ENCODE measurements at places on chromosomes 2 and 18. TPM values are rescaled to one million over a fixed set of nuclear protein-coding genes. Genes with fewer than 3 reads are reported as not detected.
A peak's percentile ranks its signal among the peaks of the same experiment; 100 is the strongest.

DNA sequence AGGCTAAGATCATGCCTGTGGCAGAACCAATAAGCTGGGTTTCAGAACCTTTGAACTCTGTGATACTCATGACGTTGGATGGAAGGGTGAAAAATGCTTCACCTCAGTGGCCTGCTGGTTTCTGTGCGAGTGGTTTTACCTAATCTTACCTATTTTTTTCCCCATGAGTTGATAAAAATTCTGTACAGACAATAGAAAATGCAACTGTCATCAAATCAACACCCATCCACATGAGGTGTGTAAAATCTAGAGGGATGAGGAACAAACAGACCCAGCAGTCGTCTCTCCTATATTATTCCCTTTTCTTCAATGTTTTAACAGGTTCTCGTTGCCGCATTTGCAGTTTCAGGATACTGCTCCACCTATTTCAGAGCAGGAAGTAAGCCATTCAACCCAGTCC lies 67.3 kb downstream of the PRKRA start:
- no peaks in the 10 kb centered on the region for H3K36me3 ChIP-seq
- no peak for DNase-seq
- no peak overlapping the region for H3K4me3 ChIP-seq
- no peaks in the 10 kb centered on the region for H3K4me1 ChIP-seq
- no peak overlapping the region for H3K27ac ChIP-seq

Gene PROKR1
- not detected for total RNA-seq

DNA sequence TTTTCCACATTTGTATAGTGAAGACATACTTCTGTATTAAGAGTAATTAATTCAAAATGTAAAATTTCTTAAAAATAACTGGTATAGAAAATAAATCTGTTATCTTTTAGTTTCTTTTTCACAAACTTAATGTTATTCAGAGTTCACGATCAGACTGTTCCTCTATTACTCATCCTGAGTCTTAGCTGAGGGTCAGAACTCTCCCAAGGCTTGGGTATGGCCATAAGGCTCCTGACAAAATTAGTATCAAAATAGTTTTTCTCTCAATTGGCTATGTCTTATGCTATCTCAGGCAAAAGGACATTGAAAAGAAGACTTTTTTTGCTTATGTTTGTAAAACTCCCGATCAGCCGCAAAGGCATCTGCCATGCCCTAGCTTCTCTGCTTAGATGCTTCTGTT lies 56.1 kb upstream of the NAB1 start:
- H3K4me1 ChIP-seq = no peaks in the 10 kb centered on the region
- no peak overlapping the region for H3K4me3 ChIP-seq
- H3K36me3 ChIP-seq = no peaks in the 10 kb centered on the region
- H3K27ac ChIP-seq = no peak overlapping the region
- DNase-seq = no peak

DNA sequence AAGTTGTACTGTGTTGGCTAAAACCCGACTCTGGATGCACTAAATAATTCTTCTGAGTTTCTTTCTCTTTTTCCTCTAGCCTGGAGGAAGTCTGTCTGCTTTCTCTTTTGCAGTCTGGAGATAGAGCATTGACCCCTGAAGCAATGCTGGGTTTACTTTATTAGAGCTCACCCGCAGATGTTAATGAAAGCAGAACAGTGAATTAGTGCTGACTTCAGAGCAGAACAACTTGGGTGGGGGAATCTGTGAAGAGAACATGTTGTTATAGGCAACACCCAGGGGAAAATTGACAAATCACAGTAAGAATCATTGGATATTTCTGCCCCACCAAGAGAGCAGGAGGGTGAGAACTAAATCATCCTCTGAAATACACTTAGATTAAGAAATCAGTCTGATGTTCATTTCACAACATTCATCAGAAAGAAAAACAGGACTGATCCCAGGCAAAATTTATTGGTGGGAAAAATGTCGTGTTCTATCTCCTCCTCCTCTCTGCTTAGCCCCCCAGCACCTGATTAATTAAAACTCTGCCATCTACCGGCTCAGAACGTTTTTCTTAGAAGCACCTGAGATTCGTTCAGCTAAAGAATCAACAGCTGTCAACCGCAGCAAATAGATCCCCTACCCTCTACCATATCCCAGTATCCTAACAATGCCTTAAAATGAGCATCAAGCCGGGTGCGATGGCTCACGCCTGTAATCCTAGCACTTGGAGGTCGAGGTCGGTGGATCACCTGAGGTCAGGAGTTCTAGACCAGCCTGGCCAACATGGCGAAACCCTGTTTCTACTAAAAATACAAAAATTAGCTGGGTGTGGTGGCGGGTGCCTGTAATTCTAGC lies 165.1 kb downstream of the FMNL2 start:
- no peak for DNase-seq
- no peaks in the 10 kb centered on the region for H3K27me3 ChIP-seq
- H3K4me3 ChIP-seq = peak overlapping the region; percentile 34

DNA sequence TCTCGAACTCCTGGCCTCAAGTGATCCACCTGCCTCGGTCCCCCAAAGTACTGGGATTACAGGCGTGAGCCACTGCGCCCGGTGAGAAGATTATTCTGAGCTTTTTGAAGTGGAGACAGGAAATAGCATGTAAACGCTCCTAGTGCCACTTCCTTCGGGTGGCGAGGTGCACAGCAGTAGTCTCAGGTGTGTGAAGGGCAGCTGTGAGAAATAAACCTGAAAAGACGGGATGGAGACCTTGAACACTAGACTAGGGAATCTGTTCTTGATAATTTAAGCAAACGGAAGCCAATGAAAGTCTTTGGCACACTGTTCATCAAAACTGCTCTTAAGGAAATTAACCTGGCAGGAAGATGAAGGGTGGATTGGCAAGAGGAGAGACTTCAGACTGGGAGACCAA lies 439 bp upstream of the PLEKHH2 start:
- H3K36me3 ChIP-seq = no peaks in the 10 kb centered on the region
- no peaks in the 10 kb centered on the region for H3K27me3 ChIP-seq
- no peaks in the 10 kb centered on the region for H3K4me1 ChIP-seq
- DNase-seq = no peak
- peak overlapping the region; percentile 95 for H3K4me3 ChIP-seq
- H3K27ac ChIP-seq = no peak overlapping the region

GRCh38 chr2:6657855-6658254 lies 207.9 kb downstream of the CMPK2 start:
- no peaks in the 10 kb centered on the region for H3K36me3 ChIP-seq
- no peak overlapping the region for H3K27ac ChIP-seq
- H3K4me3 ChIP-seq = no peak overlapping the region
- H3K27me3 ChIP-seq = no peaks in the 10 kb centered on the region
- no peaks in the 10 kb centered on the region for H3K4me1 ChIP-seq
- DNase-seq = no peak

DNA sequence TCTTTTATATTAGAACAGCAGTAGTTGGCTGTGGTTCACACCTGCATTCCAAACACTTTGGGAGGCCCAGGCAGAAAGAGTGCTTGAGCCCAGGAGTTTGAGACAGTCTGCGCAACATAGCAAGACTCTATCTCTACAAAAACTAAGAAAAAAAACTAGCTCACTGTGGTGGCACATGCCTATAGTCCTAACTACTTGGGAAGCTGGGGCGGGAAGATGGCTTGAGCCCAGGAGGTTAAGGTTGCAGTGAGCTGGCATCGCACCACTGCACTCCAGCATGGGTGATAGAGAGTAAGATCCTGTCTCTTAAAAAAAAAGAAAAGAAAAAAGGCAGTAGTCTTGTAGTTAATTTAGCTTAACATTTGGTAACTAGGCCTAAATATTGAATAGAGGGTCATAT lies 136.6 kb downstream of the AGPS start:
- no peak overlapping the region for H3K27ac ChIP-seq
- H3K4me1 ChIP-seq = no peaks in the 10 kb centered on the region
- H3K27me3 ChIP-seq = no peaks in the 10 kb centered on the region
- H3K4me3 ChIP-seq = no peak overlapping the region

GRCh38 chr2:169659320-169659719 lies 34.9 kb downstream of the CFAP210 start:
- H3K36me3 ChIP-seq = no peaks in the 10 kb centered on the region
- H3K4me1 ChIP-seq = no peaks in the 10 kb centered on the region
- no peak overlapping the region for H3K4me3 ChIP-seq
- no peak overlapping the region for H3K27ac ChIP-seq

DNA sequence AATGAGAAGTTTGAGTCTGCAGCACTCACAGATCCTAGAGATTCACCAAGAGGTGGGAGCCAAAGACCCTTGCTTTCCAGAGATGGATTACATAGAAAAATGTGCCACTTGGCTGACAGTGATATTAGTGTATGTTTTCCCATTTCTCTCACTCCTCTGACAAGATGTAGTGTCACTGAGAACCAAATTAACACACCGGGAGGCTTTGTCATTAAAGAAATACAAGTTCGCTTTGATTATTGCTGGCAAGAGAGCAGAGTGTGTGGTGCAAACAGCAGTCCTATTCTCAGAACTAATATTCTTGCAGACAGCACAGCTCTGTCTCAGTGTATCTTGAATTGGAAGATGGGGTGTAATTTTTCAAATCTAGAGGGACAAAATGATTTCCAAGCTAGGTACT lies 171.6 kb upstream of the SETBP1 start:
- no peak for DNase-seq
- no peak overlapping the region for H3K4me3 ChIP-seq
- H3K36me3 ChIP-seq = no peaks in the 10 kb centered on the region
- no peak overlapping the region for H3K27ac ChIP-seq

- no peak for DNase-seq
- no peaks in the 10 kb centered on the region for H3K27me3 ChIP-seq
- no peak overlapping the region for H3K27ac ChIP-seq
Measured at GRCh38 chr2:237500681-237501424, 13.8 kb downstream of the MLPH start.

Gene SEMA4F
- 0.32 TPM for total RNA-seq

DNA sequence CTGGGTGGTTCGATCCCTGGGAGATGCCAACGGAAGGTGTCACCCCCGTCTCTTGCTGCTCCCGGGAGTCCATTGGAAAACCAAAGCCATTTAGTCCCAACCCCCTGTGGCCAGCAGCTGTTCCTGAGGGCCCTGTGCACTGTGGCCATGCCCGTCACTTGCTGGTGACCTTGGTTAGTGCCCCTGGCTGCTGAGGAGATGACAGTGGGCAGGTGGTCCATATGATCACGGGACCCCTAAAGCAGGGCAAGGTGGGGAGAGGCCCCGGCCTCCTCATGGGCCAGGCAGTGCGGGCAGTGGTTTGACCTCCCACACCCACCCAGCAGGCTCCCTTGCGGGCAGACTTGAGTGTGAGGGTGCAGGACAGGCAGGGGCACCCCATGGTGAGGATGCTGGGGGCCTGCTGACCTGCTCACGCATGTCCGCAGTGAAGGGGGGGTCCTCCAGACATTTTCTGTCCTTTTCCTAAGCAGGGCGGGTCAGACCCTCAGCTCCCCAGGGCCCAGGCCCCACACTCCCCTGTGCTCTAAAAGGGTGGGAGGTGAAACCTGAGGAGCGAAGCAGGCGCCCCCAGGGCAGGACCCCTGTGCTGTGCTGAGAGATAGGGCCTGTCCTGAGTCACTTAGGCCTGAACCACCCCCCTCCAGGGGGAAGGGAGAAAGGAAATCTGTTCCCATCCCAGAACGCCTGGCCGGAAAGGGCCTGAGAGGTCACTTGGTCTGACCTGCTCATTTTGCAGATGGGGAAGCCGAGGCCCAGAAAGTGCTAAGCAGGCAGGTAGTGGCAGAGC lies 6.8 kb downstream of the ITM2C start:
- H3K36me3 ChIP-seq = peaks cover 8% of the 10 kb centered on the region
- no peak overlapping the region for H3K4me3 ChIP-seq
- no peaks in the 10 kb centered on the region for H3K27me3 ChIP-seq
- DNase-seq = no peak
- H3K27ac ChIP-seq = peak overlapping the region; percentile 60
- H3K4me1 ChIP-seq = no peaks in the 10 kb centered on the region

GRCh38 chr2:172964511-172965139 lies 111.0 kb upstream of the MAP3K20 start:
- no peak overlapping the region for H3K27ac ChIP-seq
- H3K4me3 ChIP-seq = no peak overlapping the region
- H3K27me3 ChIP-seq = no peaks in the 10 kb centered on the region
- no peaks in the 10 kb centered on the region for H3K36me3 ChIP-seq
- no peak for DNase-seq

GRCh38 chr18:29540548-29540947 lies 1363.6 kb upstream of the CDH2 start:
- no peaks in the 10 kb centered on the region for H3K4me1 ChIP-seq
- no peak for DNase-seq
- H3K4me3 ChIP-seq = no peak overlapping the region
- no peaks in the 10 kb centered on the region for H3K36me3 ChIP-seq
- H3K27ac ChIP-seq = no peak overlapping the region

DNA sequence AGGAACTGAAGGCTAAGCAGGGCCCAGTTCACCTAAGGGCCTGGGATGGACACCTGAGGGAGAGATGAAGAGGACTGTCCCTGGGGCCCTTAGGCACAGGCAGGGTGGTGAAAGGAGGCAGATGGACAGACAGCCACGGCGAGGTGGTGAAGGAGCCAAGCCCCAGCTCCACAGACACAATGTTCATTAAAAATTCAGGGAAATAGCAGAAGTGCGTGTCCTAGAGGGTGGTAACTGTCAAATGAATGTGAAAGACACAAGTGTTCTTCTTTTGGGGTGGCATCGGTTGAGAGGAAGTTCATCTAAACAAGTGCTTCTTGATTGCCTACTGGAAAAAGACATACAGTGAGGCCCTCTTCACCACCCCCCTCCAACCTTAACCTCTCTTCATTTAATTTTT lies 76.2 kb upstream of the SIX2 start:
- H3K36me3 ChIP-seq = no peaks in the 10 kb centered on the region
- H3K4me1 ChIP-seq = no peaks in the 10 kb centered on the region
- DNase-seq = no peak
- no peaks in the 10 kb centered on the region for H3K27me3 ChIP-seq
- no peak overlapping the region for H3K4me3 ChIP-seq

- H3K4me3 ChIP-seq = no peak overlapping the region
- no peak for DNase-seq
- H3K27ac ChIP-seq = no peak overlapping the region
- no peaks in the 10 kb centered on the region for H3K4me1 ChIP-seq
Measured at GRCh38 chr18:39178166-39178565, 1612.6 kb upstream of the CELF4 start.

DNA sequence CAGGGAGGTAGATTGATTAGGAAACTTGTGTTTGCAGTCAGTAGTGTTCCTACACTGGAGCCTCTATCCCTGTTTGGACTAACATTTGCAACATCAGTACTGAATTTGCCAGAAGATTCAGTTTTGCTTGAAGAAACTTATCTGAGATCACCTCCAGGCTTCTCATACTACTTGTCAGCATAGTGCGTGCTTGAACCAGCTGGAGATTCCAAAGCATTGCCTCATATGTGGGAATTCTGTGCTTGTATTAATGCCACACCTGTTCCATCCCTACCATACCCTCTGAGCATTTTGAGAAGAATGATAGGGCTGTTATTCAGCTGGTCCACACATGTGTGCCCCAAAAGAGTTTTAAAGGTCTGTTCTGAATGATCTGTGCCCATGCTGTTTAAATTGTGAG lies 148.7 kb downstream of the RAPGEF4 start:
- no peak for DNase-seq
- H3K27me3 ChIP-seq = no peaks in the 10 kb centered on the region
- no peaks in the 10 kb centered on the region for H3K36me3 ChIP-seq
- no peaks in the 10 kb centered on the region for H3K4me1 ChIP-seq
- H3K4me3 ChIP-seq = no peak overlapping the region
- no peak overlapping the region for H3K27ac ChIP-seq

Gene SPP2
- total RNA-seq = not detected
